Central memory CD8-positive, alpha-beta T cell (primary cell): ENCODE measurements at places on chromosomes 7 and 10.

- no peak for DNase-seq
Observed at GRCh38 chr7:32020551-32021159, 49.6 kb downstream of the PDE1C start.

- DNase-seq = no peak
Observed at GRCh38 chr7:55557666-55558188, 14.6 kb downstream of the VOPP1 start.

- DNase-seq = no peak
Observed at GRCh38 chr7:82444220-82444909, 788 bp upstream of the CACNA2D1 start.

DNA sequence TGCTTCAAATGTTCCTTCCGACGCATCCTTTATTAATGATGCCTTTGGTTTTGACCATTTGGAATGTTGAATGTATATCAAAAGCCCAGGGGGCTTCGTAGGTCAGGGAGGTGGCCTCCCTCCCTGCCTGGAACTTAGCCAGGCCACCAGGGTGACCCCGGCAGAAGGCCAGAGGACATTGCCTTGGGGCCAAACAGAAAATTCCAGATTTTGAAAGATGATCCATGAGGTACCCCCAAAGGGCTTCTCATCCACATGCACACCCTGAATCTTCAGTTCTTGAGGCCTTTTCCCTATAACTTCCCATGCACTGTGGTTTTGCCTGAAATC, 171.7 kb downstream of the ADAM12 start:
- DNase-seq = no peak

DNA sequence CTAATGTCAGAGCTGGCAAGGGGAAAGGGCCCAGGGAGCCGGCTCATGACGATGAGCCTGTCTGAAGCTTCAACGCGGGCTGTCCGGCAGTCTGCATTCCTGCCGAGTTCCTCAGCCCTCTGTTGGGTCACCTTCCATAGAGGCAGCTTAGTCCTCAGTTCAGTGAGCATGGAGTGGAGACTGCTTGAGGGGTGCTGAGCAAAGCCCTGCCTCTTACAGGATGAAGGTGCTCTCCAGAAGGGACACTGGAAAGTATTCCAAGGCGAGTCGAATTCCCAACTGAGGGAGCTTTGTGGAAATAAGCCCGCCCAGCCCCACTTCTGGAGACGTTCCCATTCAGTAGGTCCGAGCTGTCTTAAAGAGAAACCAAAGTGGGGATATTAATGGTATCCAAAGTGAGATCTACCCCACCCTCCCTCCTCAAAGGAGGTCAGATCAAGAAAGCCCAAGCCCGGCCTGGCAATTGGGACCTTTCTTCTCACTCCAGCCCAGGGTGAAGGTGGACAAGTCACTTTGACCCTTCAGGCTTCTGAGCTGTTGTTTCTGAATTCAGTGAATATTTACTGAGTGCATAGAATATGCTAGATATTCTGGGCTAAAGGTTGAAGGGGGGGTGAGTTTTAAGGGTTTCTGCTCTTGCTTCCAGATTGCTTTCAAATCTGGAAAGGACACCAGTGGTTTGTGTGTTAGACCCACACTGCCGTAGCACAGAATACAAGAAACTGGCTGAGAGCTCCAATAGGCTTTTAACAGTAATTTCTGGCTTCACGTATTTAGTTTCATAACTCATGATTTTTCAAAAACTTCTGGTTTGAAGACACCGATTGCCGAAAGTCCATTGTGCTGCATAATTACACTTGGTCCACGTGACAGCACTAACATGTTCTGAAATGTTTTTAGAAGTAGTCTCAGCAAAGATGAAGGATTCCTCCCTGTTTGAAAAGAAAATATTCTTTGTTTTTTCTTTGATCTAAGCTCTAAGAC, 3.5 kb downstream of the EGFR start:
- DNase-seq = no peak

DNA sequence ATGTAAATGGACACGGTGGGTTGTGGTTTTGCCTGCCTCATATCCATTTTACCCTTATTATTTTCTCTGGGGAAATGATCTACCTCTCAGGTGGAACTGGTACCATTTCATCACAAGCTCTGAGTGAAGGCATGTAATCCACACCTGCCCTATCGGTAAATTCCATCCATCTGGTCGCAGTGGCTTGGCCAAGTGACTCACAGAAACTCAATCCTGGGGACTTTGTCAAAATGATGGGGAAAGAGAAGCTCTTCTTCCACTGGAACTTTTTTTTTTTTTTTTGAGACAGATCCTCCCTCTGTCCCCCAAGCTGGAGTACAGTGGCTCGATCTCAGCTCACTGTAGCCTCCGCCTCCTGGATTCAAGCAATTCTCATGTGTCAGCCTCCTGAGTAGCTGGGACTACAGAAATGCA, 48.2 kb upstream of the ANKRD1 start:
- no peak for DNase-seq

- DNase-seq = no peak
Observed at GRCh38 chr7:130982160-130982638, 248.2 kb upstream of the KLF14 start.

GRCh38 chr10:104028146-104028545, 57.5 kb downstream of the COL17A1 start:
- no peak for DNase-seq

DNA sequence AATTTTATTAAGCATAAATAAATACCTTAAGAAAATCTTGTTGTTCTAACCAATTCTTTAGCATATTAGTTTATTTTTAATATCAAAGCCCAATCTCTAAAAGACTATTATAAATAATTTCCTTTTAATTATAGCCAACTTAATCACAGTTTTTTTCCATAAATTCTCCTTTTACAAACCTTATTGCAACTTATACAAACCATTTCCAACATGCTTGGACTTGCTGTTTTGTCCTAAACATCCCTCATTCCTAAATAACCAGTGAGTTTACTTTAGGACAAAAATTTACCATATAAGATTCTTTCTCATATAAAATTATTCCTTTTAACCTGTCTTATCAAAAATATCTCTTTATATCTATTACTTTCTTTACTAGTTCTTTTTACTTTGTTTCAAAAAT, 25.2 kb upstream of the LSM8 start:
- DNase-seq = no peak

GRCh38 chr10:91690996-91691676, 58.3 kb upstream of the PPP1R3C start:
- DNase-seq = no peak

- DNase-seq = no peak
Observed at GRCh38 chr7:140899883-140900282, 24.8 kb downstream of the BRAF start.

DNA sequence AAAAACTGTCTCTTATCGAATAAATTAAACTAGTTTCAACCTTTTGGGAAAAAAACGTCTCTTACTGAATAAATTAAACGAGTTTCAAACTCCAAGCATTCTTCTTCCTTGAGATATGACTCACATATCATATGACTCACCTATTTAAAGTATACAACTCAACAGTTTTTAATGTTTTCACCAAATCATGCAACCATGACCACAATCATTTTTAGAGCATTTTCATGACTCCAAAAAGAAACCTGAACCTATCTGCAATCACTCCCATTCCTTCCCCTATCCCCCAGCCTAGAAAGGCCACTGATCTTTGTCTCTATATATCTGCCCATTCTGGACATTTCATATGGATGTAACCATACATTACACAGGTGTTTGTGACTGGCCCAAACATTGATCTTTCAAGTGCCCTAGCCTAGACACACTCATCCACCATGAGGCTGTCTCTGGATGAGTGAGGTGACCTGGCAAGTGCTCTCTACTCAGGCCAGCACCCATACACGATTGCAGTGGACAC, 115.3 kb downstream of the PIP4K2A start:
- DNase-seq = no peak

DNA sequence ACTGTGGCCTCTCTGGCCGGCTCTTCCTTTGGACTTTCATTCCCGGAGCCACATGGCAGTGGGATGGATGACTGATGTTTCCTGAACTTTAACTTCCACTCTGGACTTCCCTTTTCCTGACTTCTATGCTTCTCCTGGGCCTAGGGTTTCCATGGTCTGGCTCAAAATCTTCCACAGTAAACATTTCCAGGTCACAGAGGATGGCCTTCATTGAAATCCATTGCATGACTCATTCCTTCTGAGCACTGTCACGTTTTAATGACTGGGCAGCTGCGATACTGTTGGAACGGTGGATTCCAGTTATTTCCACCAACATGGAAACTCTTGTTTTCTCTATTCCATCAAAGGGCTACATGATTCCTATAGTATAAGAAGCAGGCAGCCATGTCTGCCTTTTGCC, 24.4 kb upstream of the ZNF273 start:
- no peak for DNase-seq

- no peak for DNase-seq
Observed at GRCh38 chr10:44416021-44416771, 31.3 kb upstream of the CXCL12 start.

DNA sequence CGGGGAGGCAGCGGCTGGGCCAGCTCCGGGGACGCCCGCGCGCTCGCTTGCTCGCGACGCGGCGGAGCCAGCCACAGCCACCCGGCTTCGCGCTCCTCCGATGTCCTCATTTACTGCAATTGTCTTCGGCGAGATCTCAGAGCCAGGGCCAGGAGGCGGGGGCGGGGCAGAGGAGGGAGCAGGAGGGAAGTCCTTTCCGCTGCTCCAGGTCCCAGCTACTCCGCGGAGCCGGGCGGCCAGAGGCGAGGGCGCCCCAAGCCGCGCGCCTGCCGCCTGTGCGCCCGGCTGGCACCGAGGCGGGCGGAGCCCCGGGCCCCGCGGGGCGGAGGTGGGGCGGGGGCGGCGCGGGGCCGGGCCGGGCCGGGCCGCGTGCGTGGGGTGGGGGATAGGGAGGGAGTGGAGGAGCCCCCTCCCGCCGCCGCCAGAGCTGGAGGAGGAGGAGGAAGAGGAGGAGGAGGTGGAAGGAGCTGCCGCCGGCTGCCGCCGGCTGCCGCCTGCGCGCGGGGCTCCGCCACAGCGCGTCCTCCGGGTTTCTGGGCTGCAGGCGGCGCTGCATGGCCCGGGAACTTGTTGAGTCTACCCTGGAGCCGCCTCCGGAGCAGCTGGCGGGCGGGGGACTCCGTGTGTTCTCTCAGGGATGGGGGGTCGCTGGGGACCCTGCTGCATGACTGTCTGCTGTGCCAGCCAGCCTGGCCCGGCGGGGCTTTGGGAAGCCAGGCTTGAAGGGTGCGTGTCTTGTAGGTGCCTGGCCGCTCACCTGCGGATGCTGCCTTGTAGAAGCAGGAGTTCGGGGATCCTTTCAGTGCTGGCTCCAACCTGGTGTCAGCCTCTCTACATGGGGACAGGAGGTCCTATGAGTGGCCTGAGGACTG, at the start of gene INSYN2A:
Gene INSYN2A, minus strand, starts transcription at position 310 of the 872 bp plus-strand sequence. CDS start 20,196 bp downstream, outside the sequence.
- DNase-seq = no peak

DNA sequence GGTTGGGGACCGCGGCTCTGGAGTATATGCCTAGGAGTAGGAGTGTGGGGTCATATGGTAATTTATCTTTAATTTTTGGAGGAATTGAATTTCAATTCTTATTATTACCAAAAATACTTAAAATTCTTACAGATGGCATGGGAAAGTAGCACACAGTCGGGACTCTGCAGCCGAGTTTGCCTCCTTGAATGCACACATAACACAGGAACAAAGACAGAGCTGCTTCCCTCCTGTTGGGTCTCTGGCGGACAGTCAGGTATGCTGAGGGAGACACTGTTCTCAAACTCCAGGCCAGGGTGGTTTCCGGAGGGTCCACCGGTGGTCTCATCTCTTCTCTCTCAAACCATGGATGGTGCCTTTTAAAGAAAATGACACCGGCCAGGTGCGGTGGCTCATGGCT, 32.7 kb downstream of the GRIFIN start:
- no peak for DNase-seq

DNA sequence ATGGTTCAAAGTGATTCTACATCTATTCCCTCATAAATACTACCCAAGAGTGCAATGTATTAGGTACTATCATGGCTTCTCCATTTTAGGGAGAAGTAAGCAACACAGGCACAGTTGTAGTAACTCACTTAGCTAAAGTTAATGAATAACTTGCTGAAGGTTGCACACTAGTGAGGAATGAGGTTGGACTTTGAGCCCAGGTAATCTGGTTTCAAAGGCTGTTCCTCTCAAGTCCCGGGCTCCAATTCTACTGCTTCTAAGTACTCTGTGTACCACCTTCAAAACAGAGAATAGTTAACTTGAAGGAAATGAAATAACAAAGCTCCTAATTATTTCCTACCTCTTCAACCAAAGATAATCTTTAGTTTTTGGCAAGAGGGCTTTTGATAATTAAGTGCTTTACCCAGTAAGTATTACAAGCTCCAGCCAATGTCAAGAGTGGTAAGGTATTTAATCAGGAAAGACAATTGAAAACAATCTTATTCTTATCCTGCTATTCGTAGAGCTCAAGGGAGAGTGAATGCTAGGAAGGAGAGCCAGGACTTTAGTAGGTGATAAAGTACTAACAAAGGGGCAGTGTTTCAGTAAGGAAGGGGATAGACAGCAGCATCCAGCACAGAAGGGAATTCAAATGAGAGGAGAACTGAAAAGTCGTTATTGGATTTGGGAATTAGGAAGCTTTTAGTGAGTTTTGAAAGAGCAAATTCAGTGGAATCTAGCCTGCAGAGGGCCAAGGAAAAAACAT, 158.2 kb upstream of the PTPRZ1 start:
- no peak for DNase-seq

GRCh38 chr10:11673346-11674280, 62.2 kb upstream of the USP6NL start:
- DNase-seq = no peak

GRCh38 chr10:1101946-1102345, 45.8 kb downstream of the WDR37 start:
- no peak for DNase-seq

DNA sequence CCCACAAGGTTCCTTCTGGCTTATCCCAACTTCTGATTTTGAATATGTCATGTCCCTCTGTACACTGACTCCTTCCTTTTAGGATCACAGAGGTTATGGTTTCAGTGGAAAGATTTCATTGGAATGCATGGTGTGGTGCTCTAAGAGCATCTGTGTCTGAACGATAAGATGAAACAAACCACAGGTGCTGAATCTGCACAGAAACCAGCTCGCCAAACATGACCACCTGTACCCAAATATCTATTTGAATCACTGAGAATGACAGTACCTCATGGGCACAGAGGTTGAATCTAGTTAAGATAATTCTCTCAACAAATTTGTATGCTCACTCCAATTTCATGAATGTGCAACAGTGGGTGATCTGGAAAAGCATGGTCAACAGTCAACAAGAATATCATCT, 105.3 kb downstream of the DGKI start:
- DNase-seq = no peak

- no peak for DNase-seq
Observed at GRCh38 chr7:116142850-116143249, 67.5 kb upstream of the TES start.
